Activated CD4-positive, alpha-beta T cell treated with anti-CD3 and anti-CD28 coated beads for 24 hours (primary cell): ENCODE measurements at places on chromosomes 1 and 21.

GRCh38 chr1:7639435-7640131 lies 131.5 kb upstream of the VAMP3 start:
- no peak for DNase-seq

DNA sequence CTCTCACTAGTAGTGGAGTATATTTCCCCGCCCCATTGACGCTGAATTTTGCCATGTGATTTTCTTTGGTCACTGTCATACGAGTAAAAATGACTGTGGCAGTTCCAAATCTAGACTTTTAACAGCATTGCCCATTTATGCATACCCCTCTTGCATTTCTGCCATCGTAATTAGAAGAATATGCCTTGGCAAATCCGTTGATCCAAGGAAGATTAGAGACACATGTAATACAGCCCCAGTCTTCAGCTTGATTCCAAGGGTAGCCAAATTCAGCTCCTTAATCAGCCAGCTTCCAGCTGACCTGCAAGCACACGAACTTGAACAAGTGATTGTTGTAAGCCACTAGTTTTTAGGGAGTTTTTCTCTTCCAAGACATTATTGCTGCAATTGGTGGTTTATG lies 290.3 kb upstream of the ADAMTS5 start:
- DNase-seq: no peak

DNA sequence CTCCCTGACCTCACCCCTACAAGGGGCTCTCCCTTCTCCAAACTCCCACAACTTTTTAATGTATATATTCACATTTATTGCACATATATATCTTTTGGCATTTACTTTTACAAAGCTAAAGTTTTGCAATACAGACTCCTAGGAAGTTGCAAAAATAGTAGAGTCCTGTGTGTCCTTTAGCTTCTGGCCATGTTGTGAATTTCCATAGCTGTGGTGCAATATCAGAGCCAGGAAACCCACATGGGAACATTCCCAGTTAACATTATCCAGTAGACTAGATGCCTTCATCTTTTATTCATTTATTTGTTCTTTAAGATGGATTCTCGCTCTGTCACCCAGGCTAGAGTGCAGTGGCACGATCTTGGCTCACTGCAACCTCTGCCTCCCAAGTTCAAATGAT lies 343.0 kb downstream of the PCP4 start:
- no peak for DNase-seq

- no peak for DNase-seq
These were observed 167.2 kb downstream of the ADGRL2 start for GRCh38 chr1:81967951-81968350.

DNA sequence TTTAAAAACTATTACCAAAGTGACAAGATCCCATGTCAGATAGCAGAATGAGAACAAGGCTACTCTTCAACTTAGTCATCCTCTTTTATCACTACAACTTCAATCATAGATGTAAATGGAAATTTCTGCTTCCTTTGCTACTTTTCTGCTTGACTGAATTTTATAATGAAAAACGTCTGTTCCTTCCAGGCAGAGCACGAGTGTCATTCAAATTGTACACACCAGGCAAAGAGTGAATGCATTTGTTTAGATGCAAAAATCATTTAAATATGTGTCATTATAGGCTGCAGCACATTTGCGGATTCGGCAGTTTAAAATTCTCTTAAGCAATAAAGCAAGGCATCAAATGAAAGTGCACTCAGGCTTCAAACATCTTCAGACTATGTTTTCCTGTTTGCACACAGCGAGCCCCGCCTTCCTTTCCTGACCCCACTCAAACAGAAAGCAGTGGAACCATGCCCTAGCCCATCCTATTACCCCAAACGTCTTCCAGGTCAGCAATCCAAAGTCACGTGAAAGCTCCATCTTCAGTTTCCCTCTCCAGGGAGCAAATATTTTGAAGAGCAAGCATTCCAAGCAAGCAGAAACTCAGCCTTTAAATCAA lies 99.6 kb downstream of the APP start:
- no peak for DNase-seq

GRCh38 chr1:109787211-109787844 lies 23.6 kb upstream of the EPS8L3 start:
- no peak for DNase-seq

DNA sequence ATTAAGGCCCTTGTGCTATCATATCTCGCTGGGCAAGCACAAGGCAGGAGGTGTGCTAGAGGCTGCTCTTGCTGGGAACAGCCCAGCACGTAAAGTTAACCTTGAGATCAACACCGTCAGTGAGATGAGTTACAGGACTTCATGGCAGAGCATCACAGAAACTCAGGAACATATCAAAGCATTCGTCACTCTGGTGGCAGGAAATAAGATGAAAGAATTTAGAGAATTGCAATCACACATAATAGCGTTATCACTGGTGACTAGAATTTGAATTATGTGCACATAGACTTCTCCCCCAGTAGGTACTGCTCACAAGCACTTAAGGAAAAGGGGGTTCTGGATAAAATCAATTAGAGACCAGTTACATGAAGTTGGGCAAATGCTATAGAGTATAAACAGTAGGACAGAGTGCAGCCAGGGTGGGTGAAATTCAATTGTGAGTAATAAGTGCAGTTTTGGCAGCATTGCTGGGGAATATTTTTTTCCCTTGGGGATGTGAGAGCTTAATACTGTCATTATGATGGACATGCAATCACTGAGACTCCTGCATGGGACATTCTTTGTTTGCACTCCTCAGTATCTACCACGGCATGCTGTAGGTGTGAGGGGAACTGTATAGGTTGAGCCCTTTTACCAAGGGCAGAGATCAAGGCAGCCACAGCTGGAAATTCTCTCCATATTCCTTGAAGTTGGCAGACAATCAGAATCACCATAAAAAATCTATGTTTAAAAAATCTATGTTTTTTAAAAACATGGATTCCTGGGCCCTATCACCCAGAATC lies 44.2 kb upstream of the ARHGAP29 start:
- no peak for DNase-seq

- no peak for DNase-seq
These were observed 110.0 kb upstream of the COL11A1 start for GRCh38 chr1:103218369-103218768.

DNA sequence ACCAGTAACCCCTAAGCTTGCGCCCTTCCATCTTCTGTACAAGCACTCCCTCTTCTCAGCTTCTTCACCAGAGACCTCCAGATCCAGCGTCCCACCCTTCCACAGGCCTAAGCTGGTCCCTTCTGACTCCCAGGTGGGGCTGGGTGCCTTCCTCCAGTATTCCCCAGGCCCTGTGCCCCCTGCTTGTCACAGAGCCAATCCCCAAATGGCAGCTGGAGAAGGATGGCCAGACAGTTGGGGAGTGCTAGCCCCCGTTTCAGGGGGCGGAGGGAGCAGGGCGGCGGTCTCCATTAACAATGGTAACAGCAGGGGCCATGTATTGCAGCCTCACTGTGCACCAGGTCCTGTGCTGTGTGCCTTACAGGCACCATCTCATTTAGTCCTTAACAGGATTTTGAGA lies 85.7 kb downstream of the KCNN3 start:
- DNase-seq: no peak

DNA sequence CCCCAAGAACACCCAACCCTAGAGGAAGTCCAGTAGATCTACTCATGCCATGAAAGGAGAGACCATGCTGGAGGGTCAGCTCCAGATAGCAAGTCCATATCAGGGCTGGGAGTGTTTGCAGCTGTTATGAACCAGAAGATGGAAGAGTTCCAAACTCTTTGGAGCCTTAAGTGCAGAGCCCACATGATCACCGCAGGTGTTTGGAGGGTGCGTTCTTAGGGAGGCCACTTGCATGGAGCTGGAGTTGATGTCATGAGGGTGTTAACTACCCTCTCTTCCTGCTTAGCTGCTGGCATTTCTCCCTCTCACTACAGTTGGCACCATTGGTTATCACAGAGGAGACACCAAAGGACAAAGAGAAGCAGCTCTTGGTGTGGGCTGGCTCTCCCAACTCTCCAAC lies 616.9 kb downstream of the AJAP1 start:
- no peak for DNase-seq

DNA sequence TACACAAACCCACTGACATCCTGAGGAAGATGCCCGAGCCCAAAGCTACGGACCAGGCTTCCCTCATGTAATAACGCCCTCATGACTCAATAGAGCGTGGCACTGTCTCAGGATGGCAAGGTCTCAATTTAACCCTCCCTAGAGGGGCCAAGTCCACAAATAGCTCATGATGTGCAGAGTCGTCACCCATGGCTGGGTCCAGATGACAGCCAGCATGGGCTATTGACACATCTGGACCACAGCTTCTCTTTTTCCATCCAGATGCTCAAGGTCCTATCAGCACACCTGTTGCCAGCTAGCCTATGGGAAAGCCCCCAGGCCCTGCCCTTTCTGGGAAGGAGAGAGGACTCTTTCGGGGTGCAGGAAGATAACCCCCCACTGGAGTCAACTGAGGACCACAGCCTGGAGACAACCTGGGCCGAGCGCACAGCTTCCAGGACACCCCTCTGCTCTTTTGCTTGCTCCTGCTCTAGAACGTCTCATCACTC lies 2.8 kb downstream of the LAPTM5 start:
- DNase-seq: no peak

DNA sequence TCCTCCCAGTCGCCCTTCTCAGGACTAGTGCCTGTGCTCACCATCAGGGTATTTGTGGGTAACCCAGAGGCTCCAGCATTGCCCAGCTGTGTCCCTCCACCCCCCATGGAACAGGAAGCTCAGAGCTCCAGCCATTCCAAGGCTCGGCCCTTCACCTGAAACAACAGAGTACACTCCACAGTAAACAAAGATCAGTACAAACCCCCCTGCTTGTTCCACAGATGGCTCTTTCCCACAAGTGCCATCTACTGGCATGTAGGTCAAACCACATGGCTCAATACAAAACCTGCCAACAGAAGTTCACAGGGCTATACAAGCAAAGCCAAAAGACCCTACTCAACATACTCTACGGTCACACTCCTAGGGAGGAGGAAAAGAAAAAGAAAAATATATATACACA lies 258.7 kb downstream of the AGBL4 start:
- no peak for DNase-seq

- no peak for DNase-seq
These were observed 32.6 kb upstream of the NEK2 start for GRCh38 chr1:211708006-211708405.
